ENCODE measurements at places on chromosomes 12 and 14. TPM values are rescaled to one million over a fixed set of nuclear protein-coding genes. Genes with fewer than 3 reads are reported as not detected.

GRCh38 chr12:76117067-76117691 lies 32.7 kb upstream of the NAP1L1 start:
- no peak for DNase-seq
- H3K4me3 ChIP-seq = no peak overlapping the region
- H3K36me3 ChIP-seq = no peaks in the 10 kb centered on the region
- H3K4me1 ChIP-seq = no peaks in the 10 kb centered on the region
- H3K27me3 ChIP-seq = no peaks in the 10 kb centered on the region

DNA sequence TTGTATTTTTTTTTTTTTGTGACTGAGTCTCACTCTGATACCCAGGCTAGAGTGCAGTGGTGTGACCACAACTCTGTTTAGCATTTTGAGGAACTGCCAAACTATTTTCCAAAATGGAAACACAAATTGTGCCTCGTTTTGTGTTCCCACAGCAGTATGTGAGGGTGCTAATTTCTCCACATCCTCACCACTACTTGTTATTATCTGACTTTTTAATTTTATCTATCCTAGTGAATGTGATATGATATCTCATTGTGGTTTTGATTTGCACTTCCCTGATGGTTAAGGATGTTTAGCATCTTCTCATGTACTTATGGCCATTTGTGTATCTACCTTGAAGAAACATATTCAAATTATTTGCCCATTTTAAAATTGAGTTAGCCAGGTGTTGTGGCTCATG lies 62.4 kb downstream of the SRGAP1 start:
- H3K4me3 ChIP-seq = no peak overlapping the region
- no peak for DNase-seq
- peaks cover 2% of the 10 kb centered on the region for H3K27me3 ChIP-seq
- H3K27ac ChIP-seq = no peak overlapping the region

DNA sequence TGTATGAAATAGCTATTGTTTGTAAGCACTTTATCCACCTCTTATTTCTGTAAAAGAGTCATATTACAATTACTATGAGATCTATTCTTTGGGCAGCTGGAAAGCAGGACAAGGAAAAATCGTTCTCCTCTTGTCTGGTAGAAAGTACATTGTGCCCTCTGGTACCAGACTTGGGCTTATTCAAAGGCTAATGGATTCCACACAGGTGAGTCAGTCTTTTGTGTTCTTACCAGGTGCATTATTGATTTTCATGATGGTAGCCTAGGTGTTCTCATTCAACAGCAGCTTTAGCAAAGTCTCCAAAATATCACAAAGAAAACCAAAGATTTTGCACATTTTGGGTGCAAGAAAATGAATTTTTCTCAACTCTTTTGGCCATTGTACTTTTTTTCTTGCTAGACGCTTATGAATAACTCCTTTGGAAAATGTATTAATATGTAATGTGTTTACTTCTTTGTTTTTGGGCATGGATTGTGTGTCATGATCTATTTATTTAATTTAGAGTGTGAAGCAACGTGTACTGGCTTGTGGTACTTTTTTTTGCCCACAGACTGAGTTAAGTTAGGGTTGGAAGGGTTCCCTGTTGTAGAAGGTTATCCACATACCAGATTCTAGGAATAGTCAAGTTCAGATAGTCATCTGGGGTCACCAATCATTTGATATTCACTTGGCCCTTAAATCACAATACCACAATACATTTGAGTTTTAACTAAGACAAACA lies 26.2 kb downstream of the MNAT1 start:
- peaks cover 50% of the 10 kb centered on the region for H3K4me1 ChIP-seq
- H3K4me3 ChIP-seq = no peak overlapping the region
- no peak overlapping the region for H3K27ac ChIP-seq
- H3K36me3 ChIP-seq = peaks cover 20% of the 10 kb centered on the region
- no peak for DNase-seq

- H3K36me3 ChIP-seq = peaks cover 58% of the 10 kb centered on the region
- H3K4me1 ChIP-seq = peaks cover 58% of the 10 kb centered on the region
- DNase-seq = peak; percentile 32
- peak overlapping the region; percentile 98 for H3K4me3 ChIP-seq
- peak overlapping the region; percentile 94 for H3K27ac ChIP-seq
Observed at GRCh38 chr12:89349814-89350213, 2.5 kb downstream of the DUSP6 start.

- no peaks in the 10 kb centered on the region for H3K36me3 ChIP-seq
- H3K27me3 ChIP-seq = peaks cover 33% of the 10 kb centered on the region
- no peak overlapping the region for H3K4me3 ChIP-seq
- DNase-seq = no peak
- H3K27ac ChIP-seq = no peak overlapping the region
- H3K4me1 ChIP-seq = no peaks in the 10 kb centered on the region
Observed at GRCh38 chr14:88198446-88198845, 124.6 kb downstream of the KCNK10 start.

The SPATA7 gene
- 3.3 TPM for total RNA-seq

The GZMH gene
- total RNA-seq = 9.0 TPM
